Esophagus mucosa (tissue), 1 donor: ENCODE measurements at places on chromosomes 1 and 21.

GRCh38 chr1:48710318-48710717, 66.4 kb downstream of the BEND5 start:
- ATAC-seq, result no peak

- no peak for ATAC-seq
Observed at GRCh38 chr1:247769603-247770002, 9.2 kb upstream of the OR1C1 start.

GRCh38 chr1:224302947-224303346, 27.0 kb downstream of the NVL start:
- ATAC-seq, result no peak

GRCh38 chr1:33047839-33048305, 11.2 kb upstream of the AK2 start:
- ATAC-seq, result no peak

- no peak for ATAC-seq
Observed at GRCh38 chr1:44019466-44019948, 11.8 kb downstream of the SLC6A9 start.

DNA sequence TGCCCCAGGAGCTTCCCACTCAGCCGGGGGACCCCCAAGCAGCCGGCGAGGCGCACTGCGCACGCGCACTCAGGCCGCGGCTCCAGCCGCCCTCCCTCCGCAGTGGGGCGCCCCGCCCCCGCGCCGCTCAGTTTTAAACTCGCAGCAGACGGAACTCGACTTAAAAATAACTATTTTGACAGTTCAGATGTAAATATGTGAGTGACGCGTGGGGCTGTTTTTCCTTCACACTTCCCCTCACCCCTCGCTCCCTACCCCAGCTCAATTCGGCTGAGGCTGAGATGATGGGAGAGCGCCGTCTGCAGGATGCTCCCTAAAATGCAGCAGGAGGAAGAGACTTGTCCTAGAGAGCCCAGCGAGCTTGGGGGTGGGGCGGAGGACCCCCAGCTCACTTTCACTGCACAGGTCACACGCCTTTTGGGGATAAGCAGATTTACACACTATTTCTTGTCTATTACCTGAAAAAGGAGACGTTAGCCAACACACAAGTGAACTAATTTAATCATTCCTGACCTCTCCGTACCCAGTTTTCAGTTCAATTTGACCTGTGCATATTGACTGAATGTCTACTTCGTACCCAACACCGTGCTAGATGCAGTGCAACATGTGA, 8.9 kb upstream of the LEMD1 start:
- ATAC-seq, result peak; percentile 41

- no peak for ATAC-seq
Observed at GRCh38 chr1:26349188-26349876, 4.6 kb downstream of the CRYBG2 start.

DNA sequence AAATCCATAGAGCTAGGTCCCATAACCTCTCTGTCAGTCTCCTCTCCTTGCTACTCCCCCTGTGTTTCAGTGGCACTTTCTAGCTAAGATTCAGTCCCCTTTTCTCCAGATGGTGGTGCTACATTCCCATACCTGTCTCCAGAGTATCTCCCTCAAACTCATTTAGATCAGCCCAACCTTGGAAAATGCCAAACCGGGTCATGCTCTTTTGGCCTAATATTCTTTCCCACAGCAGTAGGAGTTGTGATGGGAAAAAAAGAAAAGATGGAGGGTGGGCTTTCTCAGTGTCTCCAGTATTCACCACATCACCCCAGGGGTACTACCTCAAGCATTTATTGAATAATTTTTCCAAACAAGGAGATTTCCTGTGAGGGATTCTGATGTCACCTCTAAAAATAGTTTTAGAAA, 3.2 kb upstream of the RXFP4 start:
- no peak for ATAC-seq

DNA sequence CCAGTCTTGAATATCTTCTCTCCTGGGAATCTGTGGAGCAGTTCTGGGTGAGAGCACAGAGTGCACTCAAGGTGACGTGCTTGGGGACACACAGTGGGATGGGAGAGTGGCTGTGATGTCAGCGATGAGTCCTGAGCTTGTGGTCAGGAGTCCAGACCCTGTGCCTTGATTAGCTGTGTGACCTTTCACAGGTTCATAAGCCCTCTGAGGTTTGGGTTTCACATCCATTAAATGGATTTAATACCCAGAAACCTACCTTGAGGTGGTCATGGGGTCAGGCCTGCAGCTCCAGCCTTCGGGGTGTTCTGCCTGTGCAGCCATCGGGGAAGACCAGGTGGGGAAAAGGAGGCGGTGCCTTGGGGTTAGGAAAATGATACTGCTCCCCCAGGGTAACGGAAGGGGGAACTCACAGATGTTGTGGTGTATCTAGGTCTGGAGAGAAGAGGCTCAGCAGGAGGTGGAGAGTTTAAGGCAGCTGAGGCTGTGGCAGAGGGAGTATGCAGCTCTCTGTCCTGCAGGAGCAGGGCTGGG, 38.5 kb upstream of the ETV3 start:
- ATAC-seq, result no peak

GRCh38 chr1:2067981-2068380, 17.8 kb downstream of the PRKCZ start:
- no peak for ATAC-seq

- ATAC-seq, result peak; percentile 95
Observed at GRCh38 chr1:107842241-107842640, 122.7 kb downstream of the VAV3 start.
